Left cardiac atrium (tissue), 4 donors: ENCODE measurements at places on chromosomes 11 and 22. TPM values are rescaled to one million over a fixed set of nuclear protein-coding genes. Genes with fewer than 3 reads are reported as not detected.

Gene SLC22A12
- total RNA-seq: not detected

Gene GAL
- not detected for total RNA-seq

Gene APOL1
- total RNA-seq: 40.7 TPM

DNA sequence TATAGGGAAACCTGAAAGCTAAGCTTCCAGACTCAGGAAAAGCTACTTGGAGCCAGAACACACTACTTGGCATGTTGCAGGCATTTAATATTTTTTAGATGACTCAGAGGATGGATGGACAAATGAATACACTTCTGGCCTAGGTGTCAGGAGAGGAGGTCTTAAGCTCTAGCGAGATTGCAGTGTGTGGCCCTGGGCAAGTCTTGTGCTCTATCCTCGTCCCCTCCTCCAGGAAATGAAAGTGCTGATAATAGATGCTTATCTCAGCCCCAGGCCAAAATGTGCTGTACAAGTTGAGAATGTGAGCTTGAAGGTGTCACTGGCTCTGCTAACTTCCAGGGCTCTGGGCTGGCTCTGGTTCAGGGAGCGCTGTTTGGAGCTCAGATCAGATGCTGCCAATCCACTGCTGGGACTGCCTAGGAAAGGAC lies 136.3 kb downstream of the PKNOX2 start:
- DNase-seq: no peak

DNA sequence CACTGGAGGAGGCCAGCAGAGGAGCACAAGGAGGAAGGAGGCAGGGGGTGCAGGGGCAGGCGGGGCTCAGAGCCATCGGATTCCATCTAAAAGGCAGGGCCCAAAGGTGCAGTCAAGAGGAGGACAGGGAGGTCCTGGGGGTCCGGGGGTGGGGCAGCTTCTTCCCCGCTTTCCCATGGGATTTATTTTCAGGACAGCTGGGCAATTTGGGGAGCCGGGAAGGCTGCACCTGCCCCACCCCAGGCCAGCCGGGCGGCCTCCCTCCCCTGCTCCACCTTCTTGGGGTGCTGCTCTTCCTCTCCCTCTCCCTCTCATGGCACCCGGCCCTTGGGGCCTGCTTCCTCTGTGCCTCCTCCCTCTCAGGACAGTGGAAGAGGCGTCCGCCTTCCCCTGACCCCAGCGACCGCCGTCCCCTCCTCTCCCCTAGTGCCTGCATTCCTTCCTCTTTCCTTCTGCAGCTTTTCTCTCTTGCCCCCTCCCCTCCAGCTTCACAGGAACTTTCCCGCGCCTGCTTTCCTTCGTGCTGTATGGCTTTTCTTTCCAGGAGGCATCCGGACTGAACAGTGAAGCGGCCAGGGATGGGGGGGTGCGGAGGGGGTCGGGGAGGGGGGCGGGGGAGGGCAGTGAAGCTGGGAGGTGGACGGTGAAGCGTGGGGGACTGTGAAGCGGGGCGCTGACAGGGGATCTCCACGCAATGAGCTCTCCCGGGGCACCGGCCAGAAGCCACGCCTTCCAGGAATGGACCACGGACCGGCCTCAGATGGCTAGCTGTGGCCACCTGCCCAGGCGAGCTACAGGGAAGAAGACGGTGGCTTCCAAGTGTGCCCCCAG lies 26.9 kb downstream of the APOBEC3H start:
- no peak for DNase-seq

DNA sequence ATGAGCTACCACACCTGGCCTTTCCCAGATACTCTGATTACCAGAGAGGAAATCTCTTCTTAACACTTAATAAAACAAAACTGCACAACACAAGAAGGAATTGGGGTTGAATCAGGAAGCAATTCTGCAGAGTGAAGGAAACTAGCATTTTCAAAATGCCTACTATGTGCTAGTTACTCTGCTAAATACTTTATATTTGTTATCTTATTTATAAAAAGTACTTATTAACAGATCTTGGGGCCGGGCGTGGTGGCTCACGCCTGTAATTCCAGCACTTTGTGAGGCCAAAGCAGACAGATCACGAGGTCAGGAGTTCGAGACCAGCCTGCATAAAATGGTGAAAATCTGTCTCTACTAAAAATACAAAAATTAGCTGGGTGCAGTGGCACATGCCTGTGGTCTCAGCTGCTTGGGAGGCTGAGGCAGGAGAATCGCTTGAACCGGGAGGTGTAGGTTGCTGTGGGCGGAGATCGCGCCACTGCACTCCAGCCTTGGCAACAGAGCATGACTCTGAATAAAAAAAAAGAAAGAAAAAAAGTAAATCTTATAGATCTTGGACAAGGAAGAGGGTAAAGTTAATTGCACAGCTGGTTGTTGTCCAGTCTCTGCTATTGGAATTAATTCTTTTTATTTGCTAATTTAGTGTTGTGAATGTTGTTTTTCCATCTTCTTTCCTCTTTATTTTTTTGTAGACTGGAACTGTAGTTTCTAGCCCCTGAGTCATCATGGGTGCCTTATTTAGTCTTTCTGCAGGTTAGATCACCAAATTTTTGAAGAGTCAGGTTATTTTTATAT lies 22.1 kb downstream of the TMEM135 start:
- DNase-seq: no peak

DNA sequence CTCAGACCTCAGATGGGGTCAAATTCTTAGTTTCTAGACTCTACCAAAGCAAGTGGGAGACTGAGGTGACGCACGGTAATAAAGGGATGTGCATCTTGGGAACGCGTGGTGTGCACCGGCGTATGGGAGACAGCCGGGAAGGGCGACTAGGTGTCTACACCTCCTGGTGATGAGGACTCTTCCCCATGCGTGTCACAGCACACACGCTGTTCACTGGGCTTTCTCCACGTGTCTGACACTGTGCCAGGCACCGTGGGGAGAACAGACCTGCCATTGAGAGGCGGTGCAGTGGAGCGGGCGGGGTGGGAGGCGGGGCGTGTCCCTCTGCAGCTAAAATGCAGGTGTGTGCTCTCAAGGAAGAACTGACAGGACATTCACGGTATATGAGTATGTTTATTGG lies 5.3 kb downstream of the FXYD6 start:
- no peak for DNase-seq

DNA sequence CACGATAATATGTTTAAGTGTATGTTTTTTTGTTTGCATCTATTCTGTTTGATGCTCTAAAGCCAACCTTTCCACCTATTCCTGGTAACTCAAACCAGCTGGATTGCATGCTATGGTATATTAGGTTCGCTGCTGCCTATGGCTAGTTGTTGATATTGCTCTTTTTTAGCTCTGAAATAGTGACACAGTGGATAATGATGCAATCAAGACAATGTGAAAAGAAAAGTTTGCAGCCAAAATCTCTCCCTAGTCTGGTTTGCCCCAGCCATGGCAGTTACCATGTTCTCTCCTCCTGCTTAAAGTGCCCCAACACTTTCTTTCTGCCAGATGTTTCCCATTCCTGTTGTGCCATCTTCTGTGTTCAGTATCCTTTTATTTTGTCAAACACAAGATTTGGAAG lies 269.7 kb downstream of the DYNC2H1 start:
- no peak for DNase-seq
